Stimulated activated CD8-positive, alpha-beta memory T cell treated with anti-CD3 and anti-CD28 coated beads, Interleukin-15, amount 100 ng/mL, for 48 hours (primary cell): ENCODE measurements at places on chromosomes 7 and 10.

DNA sequence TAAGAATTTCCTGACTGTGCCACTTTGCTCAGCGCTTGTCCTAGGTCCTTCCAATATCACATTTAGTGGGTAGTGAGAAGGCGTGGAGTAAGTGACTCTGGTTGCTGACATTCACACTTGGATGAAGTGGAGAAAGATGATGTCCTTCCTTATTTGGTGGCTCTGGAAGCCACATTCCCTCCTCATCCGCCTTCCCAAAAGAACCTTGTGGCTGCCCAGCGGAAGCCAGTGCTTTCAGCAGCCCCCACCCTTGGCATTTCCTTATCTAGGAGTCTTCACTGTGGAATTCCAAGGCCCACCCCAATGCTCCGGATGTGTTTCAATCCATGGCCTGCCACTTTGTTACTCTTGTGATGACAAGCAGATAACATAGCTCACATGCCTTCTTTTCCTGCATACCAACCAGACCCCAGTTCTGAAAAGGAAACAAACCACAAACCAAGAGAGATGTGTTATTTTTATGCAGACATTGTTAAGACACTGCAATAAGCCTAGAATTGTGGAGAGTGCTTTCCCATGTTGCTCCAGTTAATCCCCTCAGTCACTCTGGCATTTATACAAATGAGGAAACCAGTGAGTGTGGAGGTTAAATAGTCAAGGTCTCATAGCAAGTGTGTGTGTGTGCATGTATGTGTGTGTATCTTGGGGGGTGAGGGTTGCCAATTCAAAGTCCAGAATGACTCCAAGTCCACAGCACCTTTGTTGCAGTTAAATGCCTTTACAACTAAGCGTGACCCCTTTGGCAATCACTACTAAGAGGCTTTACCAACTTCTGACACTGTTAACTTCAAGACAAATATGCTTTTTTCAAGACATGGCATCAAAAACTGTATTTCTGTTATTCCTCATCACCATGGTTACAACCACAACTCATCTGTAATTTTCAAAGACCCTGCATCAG lies 10.3 kb upstream of the ANKRD1 start:
- DNase-seq: no peak

- no peak for DNase-seq
Observed at GRCh38 chr10:115921795-115922194, 351.2 kb downstream of the GFRA1 start.

DNA sequence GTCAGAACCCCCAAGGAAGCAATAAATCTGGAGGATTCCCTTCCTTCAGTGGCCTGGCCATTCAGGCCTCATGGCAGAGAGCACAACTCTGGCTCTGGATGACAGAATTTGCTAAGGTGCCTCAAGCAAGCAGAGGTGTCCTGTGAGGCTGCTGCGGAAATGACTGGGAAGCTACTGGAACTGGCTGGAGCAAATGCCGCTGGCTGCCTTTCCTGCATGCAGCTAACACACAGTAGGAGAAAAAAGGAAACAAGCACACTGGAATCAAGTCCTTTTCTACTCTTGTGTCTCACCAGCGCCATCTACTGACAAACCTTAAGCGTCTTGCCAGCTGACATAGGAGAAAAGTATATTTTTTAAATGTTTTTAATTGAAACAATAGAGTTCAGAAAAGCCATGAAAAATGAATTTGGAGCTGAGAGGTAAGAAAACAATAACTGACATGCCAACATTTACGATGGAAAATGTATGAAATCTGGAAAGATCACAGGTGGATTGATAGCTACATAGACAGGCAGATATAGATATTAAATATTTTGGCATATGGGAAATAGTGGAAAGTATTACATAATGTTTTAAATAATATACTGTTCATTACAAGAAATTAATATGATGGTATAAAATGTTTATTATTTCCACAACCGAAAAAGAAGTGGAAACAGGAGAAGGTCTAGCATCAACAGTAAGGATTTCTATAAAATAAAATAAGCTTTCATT lies 951.6 kb downstream of the ANKRD7 start:
- no peak for DNase-seq

DNA sequence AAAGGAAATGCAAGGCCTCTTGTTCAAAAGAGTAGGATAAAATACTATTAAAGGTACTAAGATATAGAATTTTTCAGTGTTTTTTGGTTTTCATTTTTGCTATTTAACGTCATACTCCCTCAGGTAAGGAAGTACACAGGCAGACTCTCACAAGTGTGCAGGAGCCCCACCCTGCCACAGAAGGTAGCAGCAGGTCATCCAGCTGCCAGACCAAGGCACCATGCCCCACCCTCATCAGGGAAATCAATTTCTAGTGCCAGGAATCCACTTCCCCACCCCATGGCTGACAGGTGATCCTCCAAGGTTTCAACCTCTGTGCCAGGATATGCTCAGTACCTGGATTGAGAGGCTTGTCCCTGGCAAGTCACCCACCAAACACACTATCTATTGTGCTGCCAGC lies 712.9 kb downstream of the SORCS3 start:
- no peak for DNase-seq

DNA sequence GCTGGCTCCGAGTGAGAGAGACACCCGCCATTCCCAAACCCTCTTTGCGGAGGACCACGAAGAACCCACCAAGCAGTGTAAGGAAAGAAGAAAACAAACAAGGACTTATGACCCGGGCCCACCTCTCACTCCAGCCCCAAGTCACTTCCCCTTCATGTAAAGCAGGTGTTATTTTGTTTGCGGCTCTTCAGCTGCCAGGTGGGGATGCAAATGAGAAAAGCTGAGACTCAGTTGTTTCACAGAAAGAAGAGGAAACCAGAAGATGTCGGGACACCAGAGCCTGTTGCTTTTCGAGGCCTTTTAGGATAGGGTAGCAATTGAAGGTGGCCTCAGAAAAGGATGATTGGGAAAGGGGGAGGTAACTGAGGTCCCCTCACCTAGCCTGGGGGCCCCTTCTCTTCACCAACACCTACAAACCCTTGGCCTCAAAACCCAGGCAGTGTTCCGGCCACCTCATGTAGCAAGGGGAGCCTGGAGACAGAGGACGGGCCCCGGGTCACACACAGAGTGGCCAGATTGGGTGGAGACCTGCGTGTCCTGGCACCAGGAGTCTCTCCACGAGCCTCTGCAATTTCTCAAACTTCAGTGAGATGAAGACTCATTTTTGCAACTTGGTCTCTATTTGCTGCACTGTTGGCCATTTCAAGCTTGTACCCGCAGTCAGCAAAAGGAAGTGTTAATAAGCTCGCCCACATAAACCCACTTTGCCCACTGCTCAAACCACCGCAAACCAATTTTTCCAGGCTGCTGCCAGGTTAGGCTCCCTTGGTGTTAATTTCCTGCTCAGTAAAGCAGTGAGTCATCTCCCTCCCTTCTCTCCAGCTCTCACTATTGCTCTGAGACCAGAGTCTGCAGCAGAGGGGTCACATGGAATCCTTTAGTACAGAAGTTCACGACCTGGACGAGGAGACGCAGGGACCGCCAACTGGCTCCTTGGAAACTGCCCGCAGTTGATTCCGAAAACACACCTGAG lies 45.5 kb downstream of the AOC1 start:
- DNase-seq: peak; percentile 43

GRCh38 chr7:139427029-139427420 lies 56.4 kb downstream of the KLRG2 start:
- DNase-seq: no peak

- no peak for DNase-seq
Observed at GRCh38 chr10:90195288-90195840, 494.0 kb downstream of the KIF20B start.

DNA sequence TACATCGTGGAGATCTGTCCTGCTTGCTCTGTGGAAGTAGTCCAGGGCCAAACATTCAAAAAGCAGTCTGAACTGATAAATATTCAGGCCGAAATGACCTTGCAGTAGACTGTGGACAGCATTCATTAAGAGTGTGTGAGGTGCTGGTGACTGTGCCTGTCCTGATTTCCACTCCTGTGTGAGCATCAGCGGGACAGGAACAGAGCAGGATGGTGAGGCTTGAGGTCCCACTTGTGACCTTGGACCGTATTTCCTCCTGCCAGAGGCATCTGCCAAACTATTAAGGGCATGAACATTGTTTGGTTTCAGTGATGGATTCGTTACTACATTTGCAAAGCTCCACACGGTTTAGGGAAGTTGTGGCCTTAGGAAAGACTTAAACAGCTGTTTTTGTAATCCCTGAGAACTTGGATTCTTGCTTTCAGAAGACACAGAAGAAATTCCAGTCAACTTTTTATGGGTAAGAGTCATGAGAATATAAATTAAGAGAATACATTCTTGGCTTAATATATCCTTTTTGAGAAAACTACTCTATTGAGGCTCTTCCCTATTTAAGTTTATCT lies 32.8 kb downstream of the CCNY start:
- no peak for DNase-seq
